ENCODE measurements at places on chromosomes 1 and 21.

DNA sequence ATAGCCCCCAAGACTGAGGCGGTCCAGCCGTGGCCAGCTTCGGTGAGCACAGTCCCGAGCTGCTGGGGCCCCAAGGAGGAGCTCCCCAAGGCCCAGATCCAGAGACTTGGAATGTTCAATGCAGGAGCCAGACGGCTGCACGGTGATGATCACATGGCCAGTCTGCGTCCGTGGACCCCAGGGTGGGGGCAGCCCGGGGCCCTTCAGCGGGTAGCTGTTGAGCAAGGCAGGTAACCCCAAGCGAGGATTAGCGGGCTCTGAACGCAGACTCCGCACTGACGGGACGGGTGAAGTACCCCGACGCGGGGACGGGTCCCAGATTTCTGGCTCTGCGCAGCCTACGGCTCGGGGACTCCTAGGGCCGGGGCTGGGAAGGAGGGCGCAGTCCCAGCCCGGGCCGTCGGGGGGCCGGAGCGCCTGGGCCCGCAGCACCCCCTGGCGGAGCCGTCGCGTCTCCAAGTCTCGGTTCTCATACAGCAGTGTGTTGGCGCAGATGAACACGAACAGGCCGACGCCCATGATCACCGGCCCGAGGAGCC, 2.7 kb downstream of the TMEM200B start:
- peak; percentile 31 for DNase-seq

- DNase-seq = no peak
These were observed 9.4 kb downstream of the C1orf162 start for GRCh38 chr1:111483166-111483565.

DNA sequence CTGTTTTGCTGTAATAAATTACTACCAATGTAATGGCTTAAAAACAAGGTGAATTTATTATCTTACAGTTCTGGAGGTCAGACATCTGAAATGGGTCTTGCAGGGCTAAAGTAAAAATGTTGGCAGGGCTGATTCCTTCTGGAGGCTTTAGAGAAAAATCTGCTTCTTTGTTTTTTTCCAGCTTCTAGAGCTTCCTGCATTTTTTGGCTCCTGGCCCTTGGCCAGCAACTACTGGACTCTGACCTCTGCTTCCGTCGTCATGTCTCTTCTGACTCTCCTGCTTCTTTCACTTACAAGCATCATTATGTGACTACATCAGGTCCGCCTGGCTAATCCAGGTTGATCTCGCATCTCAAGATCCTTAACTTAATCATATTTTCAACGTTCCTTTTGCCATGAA, 350.9 kb downstream of the S1PR1 start:
- DNase-seq = peak; percentile 66

GRCh38 chr1:209064850-209065706, 518.4 kb upstream of the CAMK1G start:
- DNase-seq = no peak

DNA sequence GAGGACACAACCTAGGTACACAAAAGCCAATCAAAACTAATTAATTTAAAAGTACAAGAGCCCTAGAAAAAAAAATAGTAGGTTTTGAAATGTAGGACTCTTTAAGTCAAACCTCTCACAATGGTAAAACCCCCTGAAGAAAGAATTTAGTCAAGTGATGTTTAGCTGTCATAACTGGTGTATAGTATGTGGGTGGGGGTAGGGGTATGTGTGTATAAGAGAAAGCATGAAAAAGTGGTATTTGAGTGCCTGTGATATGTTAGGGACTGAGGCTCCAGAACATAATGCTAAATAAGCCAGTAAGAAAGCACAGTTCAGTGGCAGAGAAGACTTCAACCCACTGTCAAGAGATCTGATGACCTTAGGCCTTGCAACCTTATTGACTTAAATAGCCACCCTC, 507.9 kb downstream of the TTLL7 start:
- no peak for DNase-seq

DNA sequence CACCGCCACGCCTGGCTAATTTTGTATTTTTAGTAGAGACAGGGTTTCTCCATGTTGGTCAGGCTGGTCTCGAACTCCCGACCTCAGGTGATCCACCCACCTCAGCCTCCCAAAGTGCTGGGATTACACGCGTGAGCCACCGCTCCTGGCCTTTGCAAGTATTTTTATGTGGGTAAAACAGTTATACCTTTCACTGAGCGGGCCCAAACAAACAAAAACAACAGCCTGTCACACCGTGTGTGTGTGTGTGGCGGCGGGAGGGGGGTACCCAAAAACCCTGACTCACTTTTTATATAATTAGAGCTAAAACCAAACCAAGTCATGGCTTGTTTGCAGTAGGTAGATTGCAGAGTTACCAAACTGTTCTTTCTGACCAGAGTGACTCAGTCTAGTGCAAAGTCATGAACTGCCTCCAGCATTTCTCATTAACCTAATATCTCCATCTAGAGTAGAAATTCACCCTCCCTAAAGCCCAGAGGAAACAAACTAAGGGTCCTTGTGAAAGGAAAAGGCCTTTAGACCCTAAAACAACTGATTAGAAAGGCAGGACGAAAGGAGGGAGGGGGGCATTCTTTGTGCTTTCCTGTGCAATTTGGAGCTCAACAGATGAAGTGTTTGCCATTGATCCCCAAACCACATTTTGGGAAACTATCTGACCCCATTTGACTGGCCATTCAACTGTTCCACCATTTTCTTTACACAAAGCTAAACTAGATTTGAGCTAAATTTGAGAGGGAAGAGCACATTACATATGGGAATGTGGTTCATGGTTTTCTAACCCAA, 181.0 kb downstream of the DHRS3 start:
- peak; percentile 73 for DNase-seq

- no peak for DNase-seq
These were observed 351.6 kb downstream of the PTBP2 start for GRCh38 chr1:97073169-97073568.

GRCh38 chr1:176605176-176605575, 142.2 kb downstream of the PAPPA2 start:
- no peak for DNase-seq

- no peak for DNase-seq
These were observed 14.3 kb downstream of the TTLL10 start for GRCh38 chr1:1187938-1188337.

GRCh38 chr1:29513357-29513756, 277.0 kb downstream of the PTPRU start:
- peak; percentile 79 for DNase-seq

DNA sequence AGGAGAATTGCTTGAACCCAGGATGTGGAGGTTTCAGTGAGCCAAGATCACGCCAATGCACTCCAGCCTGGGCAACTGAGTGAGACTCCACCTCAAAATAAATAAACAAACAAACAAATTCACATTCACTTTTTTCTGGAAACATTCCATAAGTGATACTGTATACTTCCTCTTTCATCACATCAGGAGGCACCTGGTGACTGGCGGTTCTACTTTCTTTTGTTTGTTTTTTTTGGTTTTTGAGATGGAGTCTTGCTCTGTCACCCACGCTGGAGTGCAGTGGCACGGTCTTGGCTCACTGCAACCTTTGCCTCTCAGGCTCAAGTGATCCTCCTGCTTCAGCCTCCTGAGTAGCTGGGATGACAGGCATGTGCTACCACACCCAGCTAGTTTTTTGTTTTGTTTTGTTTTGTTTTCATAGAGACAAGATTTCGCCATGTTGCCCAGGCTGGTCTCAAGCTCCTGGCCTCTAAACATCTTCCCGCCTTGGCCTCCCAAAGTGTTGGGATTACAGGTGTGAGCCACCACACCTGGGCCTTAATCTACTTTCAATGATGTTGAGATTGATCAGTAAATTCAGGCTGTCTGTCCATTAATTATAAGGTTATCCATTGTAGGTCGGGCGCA, 10.7 kb downstream of the HAPLN2 start:
- no peak for DNase-seq

- no peak for DNase-seq
These were observed 94.7 kb downstream of the LIPI start for GRCh38 chr21:14116080-14116481.

- DNase-seq = peak; percentile 75
These were observed 39.1 kb downstream of the CLSTN1 start for GRCh38 chr1:9784508-9785133.

- no peak for DNase-seq
These were observed 52.5 kb upstream of the BOLA1 start for GRCh38 chr1:149846593-149847466.

- DNase-seq = no peak
These were observed 160.1 kb upstream of the COL6A1 start for GRCh38 chr21:45821315-45821962.

- DNase-seq = no peak
These were observed 192.8 kb downstream of the PRDM2 start for GRCh38 chr1:13892671-13893325.

GRCh38 chr1:148010527-148010926, 82.3 kb downstream of the GPR89B start:
- DNase-seq = no peak

DNA sequence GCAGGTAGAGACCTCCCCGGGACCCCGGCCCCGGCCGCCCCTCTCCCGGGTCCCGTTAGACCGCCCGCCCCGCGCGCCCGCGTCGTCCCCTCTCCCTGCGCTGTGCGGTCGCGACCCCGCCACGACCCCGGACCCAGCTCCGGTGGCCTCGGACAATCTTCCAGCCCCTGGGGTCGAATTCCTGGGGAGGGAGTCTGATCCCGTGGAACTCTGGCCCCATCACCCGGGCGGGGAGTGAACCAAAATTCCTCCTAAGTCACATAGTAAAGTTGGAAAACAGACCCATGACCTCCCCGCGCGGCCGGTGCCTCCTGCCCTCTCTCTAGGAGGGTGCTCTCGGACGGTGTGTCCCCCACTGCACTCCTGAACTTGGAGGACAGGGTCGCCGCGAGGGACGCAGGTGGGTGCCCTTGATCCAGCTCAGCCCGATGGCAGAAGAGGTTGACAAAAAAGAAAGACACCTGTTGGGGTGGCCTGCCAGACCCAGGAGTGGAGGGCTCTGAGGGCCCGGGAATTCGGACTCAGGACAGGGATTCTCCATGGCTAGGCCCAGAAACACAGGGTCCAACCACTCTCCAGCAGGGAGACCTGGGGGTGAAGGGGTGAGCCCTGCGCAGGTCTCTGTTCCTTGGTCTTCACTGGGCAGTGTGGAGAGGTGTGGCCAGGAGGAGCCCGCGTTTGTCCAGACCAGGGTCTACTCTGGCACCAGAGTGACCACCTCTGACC, 451 bp downstream of the ADAMTSL4 start:
- DNase-seq = peak; percentile 32

DNA sequence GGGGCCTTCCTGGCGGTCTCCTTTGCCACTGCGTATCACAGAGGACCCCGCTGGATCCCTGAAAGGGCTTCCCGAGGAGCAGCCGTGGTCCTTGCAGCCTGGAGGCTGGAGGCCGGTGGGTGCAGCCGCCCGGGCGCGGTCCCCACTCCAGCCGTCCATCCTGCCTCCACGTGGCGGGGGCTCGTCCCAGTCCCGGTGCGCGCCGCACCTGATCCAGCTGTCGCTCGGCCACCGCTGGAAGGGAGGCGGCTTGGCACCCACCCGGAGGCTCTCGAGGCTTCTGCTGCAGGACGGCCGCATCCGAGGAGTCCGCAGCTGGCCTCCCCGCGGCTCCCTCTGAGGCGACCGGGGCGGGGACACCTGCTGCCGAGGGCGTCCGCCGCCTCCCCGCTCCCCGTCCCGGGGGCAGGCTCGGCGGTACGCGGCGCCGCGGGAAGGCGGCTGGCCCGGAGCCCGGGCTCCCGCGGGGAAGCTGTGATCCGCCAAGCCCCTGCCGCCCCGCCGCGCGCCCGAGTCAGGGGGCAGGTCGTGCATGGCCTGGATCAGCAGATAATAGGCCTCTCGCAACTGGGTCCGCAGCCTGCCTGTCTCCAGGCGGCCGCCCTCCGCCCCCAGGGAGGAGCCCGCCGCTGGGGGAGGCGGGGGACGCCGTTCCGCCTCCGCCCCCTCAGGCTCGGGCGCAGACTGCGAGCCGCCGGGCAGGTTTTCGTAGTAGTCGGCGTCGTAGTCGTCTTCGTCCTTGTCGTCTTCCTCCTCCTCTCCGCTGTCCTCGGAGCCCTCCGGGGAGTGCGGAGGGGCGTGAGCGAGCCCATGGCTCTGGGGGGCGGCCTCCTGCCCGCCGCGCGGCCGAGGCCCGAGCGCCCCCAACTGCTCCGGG, at the start of gene SYDE2:
Gene SYDE2 (minus strand): TSS at position 554 of the 877 bp plus-strand sequence. CDS start 20 bp downstream, at position 534.
- peak; percentile 88 for DNase-seq
